ENCODE measurements at places on chromosomes 3 and 15.

DNA sequence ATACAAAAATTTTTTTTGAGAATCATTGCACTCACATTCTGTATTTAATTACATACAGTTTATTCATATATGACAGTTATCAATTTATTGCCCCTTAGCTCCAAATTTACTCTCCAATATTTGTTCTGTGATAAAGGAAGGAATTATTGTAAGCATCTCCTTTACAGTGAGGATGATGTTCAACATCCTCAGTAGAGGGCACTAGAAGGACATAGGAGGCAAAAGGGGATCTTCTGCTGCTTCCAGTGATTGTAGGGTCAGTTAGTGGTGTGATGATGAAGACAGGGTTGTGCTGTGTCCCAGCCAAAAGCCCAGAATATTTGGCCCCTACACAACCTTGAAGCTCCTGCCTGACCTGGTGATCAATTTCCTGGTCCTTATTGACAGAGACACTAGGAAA lies 89.9 kb upstream of the DCBLD2 start:
- DNase-seq = no peak

DNA sequence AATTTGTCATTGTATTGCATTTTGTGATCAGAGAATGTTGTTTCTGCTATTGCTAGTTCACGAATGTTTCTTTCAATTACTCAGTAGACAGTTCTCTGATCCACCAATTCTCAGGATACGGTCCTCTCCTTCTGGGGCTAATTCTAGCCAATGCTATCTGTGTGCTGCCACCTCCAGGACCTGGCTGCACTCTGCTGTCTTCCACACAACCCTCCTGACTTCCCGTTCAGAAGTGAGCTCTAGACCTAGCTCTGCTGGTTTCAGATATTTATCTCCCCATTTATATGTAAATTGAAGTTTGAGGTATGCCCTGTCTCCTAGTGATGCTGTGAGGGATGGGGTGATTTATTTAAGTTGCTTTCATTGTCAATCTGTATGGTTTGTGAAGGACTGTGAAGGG lies 21.7 kb upstream of the UBL7 start:
- DNase-seq = no peak

DNA sequence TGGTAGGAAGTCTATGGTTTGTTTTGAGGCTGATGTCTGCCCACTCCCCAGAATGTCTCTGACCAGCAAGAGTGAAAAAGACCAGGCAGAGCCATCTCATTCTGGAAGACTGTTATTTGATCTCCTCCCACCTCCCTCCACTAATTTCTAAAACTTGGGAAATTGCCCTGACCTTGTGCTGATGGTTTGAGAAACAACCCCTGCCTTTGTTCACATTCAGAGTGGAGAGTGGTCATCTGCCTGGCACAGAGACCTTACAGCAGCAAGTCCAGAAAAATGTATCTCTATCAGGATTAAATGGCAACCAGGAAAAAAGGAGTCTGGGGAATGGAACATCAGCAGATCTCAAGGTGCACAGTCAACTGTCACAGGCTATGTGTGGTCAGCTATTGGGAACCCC lies 25.7 kb downstream of the SPATA12 start:
- no peak for DNase-seq

GRCh38 chr3:112767177-112767576 lies 79.5 kb downstream of the CD200R1L start:
- no peak for DNase-seq

DNA sequence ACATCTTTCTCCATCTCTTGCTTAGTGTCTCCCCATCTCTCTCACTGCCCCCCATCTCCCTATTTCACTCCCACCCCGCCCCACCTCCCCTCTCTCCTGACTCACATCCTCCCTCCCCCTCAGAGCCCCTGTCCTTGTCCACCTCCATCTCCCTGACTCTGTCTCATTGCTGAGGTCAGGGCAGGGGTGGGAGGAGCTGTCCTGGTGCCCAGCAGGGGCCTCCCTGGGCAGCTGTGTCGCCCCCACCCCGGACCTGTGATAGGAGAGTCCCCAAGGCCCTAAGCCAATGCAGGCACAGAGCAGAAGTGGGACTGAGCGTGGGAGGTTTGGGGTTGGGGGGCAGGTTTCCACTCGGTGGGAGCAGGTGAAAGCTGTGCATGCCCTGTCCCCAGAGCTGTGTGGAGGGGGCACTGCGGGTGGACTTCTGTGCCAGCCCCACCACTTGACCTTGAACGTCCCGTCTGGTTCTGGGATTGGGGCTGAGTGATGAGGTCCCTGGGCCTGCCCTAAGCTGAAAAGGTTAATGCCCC lies 210.8 kb downstream of the TBC1D2B start:
- no peak for DNase-seq

DNA sequence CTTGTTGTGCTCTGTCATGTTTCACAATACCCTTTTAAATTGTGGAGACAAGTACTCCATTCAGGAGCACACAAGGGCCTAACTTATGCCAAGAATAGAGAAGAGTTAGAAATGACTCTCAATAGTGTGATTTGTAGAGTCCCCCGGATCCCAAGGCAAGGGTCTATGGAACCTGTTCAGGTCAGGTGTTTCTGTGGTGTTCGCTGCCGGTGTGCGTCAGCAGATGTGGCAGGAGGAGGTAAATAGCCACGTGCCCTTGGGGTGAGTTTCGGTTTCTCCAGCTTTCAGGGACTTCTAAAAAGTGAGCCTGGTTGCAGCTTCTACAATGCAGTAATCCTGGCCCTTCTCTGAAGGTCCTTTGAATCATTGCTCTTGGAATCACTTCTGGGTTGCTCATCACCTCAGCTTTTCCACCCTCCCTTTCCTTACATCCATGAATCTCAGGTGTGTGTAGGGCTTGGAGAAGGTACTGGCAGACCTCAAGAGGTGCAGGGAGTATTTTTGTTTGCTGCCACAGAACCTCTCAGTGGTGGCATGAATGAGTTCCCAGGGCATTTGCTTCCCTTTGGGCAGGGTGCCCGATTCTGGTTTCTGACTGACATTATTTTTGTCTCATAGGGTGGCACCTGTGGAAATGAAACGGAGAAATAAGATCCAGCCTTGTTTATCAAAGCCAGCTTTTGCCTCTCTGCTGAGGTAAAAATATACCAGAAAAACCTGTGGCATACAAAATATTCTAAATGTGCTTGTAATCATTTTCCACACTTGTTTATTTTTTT lies 7.3 kb downstream of the ST3GAL6 start:
- DNase-seq = no peak

DNA sequence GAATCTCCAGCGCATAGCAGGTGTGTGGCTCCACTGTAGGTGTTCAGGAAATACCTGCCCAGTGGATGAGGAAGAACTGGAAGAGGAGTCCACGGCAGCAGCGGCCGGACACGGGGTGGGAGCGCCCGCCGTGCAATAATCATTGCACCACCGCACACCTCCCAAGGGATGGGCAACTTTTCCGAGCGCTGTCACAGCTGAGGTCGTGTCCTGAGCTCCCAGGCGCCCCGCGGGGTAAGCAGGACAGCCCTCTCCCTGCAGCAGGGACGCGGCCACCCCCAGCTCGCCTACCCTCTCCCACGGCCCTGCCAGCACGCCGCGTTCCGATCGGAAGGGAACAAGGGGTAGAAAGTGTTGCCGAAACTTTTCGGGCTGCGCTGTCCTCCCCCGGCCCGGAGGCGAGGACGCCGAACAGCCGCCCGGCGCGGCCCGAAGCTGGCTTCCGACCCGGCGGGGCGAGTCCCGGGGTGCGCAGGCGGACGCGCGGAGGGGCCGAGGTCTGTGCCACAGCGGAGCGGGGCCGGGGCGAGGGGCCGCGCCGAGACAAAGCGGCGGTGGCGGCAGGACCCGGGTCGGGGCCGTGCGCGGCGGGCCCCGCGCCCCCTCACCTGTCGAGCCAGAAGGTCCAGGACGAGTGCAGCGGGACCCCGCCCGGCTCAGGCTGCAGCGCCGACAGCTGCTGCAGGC lies 475 bp downstream of the EIF4E3 start:
- peak; percentile 31 for DNase-seq

- no peak for DNase-seq
These were observed 613.6 kb downstream of the CADM2 start for GRCh38 chr3:85572426-85572825.

DNA sequence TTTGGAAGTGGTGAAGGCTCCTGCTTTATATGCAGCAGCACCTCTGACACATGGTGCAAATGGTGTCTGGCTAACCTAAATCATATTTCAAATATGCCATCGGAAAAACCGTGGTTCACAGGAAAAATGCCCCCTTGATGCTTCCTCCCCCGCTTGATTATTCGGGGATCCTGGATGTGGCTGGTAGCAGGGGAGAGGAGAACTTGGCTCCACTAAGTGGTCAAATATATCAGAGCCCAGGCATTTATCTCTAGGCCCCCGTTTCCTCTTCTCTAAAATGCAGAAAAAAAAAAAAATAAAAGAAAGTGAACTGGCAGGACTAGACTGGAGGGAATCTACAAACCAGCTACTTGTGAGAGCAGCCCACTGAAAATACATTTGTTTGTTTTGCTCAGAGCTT lies 18.2 kb upstream of the ATP2B2 start:
- no peak for DNase-seq

DNA sequence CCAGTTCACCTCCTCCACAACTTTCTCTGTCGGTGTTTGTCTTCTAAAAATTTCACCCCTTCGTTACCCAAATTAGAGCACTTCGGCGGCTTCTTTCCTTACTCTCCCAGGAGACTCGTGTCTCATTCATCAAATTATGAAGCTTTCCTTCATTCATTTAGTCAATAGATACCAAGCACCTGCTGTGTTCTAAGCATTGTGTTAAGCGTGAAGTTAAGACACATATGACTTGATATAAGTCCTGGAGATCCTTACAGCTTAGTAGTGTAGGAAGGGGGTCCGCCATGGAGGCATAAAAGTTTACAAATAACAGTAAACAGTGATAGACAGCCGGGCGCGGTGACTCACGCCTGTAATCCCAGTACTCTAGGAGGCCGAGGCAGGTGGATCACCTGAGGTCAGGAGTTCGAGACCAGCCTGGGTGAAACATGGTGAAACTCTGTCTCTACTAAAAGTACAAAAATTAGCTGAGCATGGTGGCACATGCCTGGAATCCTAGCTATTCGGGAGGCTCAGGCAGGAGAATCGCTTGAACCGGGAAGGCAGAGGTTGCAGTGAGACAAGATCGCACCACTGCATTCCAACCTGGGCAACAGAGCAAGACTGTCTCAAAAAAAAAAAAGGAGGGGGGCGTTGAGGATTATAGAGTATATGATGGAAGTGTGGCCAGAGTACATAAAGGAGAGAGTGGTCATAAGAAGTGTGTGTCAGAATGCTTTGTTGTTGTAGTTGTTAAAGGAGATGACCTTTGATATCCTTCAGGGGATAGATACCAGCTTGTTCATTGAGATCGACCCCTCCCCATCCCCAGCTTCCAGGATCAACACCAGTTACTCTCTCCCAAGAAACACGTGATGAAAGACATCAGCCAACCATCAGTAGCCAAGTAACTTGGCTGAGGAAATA lies 744 bp upstream of the CCDC32 start:
- DNase-seq = no peak

- no peak for DNase-seq
These were observed 1.9 kb downstream of the GRM7 start for GRCh38 chr3:6862880-6863195.

DNA sequence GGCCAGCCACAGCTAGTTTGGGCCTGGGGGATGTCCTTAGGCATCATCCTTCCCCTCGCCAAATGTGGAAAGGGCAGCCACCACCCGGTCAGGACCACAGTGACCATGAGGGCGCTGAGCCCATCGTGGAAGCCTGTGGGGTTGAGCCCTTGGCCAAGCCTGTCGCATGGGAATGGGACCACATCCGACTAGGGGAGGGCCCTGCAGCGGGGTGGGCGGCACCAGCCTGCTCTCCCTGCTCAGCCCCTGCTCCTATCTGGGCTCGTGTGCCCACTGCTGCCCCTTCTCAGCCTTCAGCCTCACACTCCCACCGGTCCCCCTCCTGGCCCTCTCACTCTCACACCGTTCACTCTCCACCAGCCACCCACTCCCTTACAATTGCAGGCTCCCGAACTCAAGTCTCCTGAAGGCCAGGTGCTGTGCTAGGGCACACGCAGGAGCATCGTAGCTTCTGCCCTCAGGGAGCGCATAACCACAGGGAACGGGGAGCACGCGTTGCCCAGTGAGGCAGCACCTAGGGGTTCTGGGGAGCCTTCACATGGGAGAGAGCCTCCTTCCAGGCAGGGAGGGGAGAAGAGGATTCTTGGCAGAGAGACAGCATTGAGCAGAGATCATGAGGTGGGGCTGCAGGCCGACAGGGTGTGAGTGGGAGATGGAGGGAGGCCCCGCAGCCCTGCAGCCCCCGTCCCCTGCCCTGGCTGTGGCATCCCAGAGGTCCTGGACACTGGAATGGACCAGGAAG lies 26.1 kb downstream of the LOXL1 start:
- no peak for DNase-seq

DNA sequence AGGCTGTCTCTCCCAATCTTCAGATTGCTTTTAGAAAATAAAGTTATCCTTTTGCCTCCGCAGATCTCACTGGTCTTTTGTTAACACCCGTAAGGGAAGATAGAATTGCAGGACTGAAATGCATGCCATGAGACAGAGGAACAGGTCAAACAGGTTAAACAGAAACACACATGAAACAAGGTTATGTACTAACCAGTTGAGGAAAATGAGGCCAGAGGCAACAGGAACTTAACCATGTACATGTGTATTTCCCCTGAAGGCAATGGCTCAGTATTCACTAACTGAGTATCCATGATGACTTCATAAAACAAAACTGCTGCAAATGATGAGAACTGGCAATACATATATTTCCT lies 169.1 kb upstream of the NSMCE3 start:
- no peak for DNase-seq

- DNase-seq = no peak
These were observed 73.9 kb downstream of the BTLA start for GRCh38 chr3:112425382-112425781.

DNA sequence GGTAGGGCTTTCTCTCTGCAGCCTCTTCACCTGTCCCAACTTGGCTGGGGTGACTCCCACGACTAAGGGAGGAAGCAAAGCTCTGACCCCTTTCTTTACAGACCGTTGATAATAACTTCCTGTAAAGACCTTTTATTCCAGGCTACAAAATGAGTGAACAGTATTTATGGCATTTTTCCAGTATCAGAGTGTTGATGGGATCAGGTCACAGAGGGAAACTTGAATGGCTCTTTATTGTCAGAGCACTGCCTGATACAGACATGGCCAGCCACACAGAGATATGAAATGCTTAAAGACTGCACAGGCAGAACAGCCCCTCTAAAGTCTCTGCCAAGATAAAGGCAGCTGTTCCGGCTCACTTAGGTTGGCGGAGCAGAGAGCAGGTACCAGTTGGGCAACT lies 1033.9 kb upstream of the NR2F2 start:
- DNase-seq = no peak

DNA sequence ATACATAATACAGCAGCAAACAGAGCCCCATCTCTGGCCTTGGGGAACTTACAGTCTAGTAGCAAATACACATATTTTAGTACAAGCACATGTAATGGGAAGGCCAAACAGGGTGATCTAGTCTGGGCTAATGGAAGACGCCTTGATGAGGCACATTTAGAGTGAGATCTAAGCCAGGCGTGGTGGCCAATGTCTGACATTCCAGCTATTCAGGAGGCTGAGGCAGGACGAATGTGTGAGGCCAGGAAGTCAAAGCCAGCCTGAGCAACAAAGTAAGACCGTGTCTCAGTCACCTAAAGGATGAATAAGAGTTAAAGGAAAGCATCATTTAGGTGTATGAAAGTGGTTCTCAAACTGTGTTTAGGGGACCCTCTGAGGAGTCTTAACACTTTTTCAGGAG lies 291.9 kb downstream of the MAGI1 start:
- DNase-seq = no peak
